Fibroblast of lung (primary cell): ENCODE measurements at places on chromosomes 3 and 15. TPM values are rescaled to one million over a fixed set of nuclear protein-coding genes. Genes with fewer than 3 reads are reported as not detected.

GOLGA6D gene
- under 0.01 TPM in 1 of 2 replicates, not detected in the other for total RNA-seq

FANCD2OS gene
- not detected in 2 replicates for total RNA-seq

HGD gene
- under 0.01 TPM in 1 of 2 replicates, not detected in the other for total RNA-seq

GP9 gene
- not detected in 2 replicates for total RNA-seq

EHHADH gene
- total RNA-seq = 4.1 and 6.8 TPM in 2 replicates

- DNase-seq = no peak
These were observed 58.9 kb downstream of the SLMAP start for GRCh38 chr3:57815036-57815435.

GRCh38 chr3:45676325-45677032 lies 12.7 kb upstream of the SACM1L start:
- DNase-seq = no peak

DNA sequence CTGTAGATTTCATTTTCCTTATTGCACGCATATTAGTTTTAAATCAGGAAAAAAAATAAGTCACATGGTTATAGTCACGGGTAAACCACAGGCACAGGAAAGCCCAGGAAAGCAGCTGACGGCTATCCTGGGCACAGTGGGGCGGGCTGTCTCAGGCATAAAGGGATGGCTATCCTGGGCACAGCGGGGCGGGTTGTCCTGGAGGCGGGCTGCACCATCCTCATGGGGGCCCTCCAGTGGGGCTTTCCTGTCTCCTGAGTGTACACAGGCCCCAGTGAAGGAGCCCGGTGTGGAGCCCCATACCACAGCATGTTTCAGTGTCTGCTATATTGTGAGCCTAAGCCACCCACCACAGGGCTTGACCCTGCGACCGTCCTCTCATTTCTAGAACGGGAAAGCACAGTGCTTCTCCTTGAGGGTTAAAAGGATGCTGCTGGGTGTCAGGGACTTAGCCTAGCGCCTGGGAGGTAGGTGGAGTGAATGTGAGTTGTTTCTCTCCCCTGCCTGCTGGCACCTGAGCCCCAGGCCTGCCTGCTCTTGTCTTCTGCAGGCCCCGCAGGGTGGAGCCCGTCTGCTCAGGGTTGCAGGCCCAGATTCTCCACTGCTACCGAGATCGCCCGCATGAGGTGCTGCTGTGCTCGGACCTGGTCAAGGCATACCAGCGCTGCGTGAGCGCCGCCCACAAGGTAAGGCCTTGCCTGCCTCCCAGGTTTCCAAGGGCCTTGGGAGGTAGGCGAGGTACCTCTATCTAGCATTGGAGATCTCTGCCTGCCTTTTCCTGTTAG lies 25.9 kb upstream of the PLXNA1 start:
- no peak for DNase-seq

- peak; percentile 29 for DNase-seq
These were observed 1.7 kb downstream of the BFSP2 start for GRCh38 chr3:133401374-133402135.

DNA sequence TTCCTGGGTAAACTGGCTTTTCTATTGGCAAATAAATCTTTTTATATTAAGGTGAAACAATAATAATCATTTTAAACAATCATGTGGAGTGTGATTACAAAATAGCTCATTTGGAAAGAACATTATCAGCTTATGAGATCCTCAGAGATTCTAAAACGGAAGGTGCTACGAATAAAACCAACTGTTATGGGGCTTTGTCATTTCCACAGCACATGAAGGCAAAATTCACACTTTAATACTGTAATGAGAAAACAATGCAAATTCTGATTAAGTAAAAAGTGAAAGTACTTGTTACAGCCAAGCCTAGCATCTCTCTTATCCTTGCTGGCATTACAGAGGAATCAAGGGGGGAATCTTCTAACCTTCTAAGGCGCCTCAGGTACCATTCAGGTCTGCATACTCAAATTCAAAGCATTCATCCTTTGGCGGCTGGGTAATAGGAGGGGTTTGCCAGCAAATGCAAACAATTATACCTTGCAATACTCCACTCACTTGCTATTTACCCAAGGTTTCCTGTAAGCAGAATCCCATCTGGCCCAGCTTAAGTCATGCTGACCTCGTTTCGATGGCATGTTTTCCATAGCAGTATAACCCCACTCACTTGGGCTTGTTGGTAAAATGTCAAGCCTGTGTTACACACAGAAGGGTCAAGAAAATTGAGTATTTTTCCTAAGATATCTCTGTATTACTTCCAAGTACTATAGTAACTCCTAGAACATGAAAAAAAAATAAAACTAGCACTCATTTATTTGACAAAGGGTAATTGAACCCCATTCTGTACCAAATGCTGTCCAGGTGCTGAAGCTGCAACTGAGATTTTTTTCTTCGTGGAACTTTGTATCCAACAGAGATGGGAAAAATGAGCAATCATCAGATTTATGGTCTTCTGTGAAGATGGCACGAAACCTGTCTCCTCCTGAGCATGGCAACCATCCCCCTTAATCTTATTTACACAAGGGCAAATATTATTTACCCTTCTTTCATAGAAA lies 183.7 kb upstream of the LMCD1 start:
- DNase-seq = peak; percentile 40

DNA sequence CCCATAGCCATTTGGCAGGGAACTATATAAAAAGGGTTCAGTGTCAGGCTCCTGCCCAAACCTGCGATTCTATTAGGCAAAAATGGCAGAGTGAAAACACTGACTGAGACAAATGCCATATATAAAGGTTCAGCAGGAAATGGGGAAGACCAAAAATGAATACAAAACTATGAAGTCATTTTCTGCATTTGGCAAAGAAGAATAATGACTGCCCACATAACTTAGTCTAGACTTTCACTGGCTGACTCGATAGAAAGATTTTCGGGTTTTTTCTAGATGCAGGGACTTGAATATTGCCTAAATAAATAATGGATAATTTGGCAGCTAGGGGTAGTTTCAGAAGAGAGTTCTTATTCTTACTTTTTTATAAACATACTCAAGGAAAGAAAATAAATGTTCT lies 178.0 kb downstream of the TPRG1 start:
- peak; percentile 76 for DNase-seq

- DNase-seq = peak; percentile 79
These were observed 164.1 kb upstream of the SLC2A2 start for GRCh38 chr3:171190668-171191067.

GRCh38 chr3:134477938-134478337 lies 7.8 kb downstream of the ANAPC13 start:
- no peak for DNase-seq

GRCh38 chr3:156356537-156357363 lies 198.2 kb downstream of the SSR3 start:
- peak; percentile 62 for DNase-seq

GRCh38 chr3:18217507-18218174 lies 207.5 kb downstream of the SATB1 start:
- DNase-seq = no peak

DNA sequence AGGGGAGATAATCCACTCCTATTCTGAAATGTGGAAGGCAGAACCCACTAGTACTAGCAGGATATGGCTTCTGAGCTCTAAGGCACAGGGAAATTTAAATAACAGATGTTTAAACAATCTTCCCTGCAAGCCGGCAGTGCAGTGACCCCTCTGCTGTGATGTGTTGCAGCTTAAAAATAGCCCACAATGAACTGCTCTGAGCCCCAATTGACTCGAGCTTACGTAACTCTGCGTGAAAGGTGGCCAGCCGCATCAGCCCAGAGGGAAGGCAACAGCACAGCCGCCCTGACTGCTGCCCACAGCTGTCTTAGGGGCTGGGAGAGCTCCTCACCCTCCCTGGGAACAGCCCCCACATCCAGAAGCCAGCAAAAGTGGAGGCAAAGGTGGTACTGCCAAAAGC lies 12.5 kb upstream of the CAMKV start:
- DNase-seq = no peak

DNA sequence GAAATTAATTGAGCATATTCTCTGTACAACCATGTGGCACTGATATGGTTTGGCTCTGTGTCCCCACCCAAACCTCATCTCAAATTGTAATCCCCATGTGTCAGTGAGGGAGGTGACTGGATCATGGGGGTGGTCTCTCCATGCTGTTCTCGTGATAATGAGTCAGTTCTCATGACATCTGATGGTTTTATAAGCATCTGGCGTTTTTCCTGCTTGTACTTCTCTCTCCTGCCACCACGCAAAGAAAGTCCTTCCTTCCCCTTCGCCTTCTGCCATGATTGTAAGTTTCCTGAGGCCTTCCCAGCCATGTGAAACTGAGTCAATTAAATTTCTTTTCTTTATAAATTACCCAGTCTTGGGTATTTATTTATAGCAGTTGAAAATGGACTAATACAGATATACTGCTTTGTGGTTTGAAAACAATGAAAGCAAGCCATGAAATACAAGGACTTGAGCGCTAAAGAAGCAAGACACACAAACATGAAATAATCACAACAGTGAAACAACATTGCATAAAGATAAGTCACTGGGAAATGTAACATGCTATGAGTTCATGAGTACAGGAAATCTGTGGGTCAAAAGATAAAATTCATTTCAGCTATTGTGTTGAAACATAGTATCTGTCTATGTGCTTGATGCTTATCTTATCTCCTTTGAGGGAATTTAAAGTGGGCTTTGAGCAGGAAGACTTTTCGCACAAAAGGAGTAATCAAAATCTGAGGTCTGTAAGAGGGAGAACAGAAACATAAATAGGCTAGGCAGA lies 288.7 kb downstream of the GBE1 start:
- no peak for DNase-seq

DNA sequence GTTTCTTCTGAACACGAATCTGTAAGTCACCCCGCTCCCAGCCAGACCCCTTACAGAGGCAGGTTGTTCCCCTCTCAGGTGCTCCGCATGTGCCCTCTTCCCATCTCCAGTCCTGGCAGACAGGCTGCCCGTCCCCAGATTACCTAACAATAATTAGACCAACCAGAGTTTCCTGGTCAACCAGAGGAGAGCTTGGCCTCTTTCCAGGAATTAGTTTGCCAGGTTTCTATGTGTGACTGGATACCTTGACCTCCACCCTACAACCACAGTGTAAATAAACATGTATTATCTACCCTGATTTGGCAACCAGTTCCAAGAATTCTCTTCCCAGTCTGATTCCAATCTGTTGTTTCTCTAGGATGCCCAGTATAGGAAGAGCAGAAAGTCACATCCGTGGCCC lies 178.0 kb upstream of the UMPS start:
- no peak for DNase-seq

DNA sequence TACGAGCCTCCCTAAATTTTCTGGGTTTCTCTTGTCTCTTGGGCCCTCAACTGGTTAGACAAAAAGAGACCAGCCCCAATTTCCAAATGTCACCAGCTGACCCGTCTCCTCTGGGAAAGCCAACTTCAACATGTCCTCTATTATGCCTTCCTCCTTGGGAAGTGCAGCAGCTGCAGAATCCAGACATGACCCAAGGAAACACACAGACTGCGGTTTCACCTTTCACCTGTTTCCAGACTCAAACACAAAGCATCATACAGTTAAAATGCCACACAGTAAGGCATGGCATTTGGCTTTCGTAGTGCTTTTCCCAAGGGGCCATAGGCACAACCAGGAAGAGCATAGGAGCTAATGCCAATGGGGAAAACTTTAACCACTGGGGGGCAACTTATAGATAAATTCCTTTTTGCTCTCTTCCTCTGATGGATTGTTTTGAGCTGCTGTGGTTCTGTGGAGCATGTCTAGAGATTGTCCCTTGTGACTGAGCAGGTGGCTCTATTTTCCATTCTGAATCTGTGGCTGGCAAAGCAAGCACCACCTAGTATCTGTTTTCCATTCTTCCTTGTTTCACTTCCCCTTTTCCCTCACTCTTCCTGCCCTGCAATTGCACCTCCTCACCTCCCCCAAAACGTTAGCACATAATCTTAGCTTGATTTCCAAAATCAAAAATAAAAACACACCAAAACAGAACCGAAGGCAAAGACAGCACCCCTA lies 49.3 kb downstream of the HHLA2 start:
- DNase-seq = peak; percentile 53

- DNase-seq = no peak
These were observed 24.0 kb downstream of the BMF start for GRCh38 chr15:40084650-40085049.

DNA sequence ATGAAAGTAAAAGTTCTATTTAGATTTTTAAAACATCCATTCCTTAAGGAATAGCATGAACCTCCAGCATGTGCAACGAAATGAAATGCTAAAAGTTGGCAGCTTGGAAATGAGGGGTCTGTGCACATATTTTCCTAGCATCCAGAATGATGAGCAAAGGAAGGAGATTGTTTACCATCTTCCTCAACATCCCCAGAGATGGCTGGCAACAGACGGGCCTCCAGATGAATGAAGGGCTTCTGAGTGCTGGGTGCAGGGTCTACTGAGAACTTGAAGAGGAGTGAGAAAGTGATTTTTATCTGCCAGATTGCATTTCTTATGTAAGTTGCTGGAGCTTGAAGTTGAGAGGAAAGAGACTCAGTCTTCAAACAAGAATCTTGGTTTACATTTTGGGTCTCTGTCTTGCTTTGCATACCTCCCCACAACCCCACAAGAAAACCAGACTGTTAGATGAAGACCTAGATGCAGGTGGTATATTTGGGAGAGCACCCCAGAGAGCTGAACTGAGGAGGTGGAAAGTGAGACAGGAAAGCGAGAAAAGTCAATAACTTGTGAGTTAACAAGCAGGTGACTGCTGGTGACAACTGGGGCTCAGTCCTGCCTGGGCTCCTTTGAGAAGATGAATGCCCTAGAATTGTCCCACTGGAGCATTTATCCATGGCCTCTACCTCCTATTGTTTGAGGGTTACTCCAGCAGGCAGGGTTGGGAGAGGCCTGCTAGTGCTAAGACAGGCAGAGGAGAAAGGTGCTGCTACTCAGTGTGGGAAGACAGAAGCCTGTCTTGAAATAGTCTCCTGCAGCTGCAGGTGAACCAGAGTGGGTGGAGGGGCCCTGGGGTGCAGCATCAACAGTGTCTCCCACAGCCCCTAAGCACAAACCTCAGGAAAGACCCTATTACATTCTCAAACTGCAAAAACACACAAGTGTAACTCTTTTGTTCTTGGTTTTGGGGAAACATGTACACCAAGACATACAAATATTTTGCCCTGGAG lies 10.5 kb upstream of the CCK start:
- no peak for DNase-seq

DNA sequence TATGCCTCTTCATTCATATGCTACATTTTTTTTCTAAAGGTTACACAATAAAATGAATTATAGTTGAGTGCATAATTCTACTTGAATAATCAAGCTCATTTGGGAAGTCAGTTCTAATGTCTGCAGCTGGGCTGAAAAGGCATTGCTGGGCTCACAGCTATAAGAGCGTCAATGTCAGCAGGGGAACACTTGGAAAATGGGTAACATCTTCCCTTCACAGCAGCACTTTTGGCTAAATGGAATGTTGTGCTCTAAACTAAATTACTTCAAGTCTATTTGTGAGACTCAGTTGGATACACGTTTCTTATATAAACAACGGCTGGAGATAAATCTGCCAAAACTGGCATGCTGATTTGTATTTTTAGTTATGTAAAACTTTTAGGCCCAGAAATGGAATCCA lies 357.8 kb downstream of the TBL1XR1 start:
- no peak for DNase-seq

GRCh38 chr15:35925275-35926006 lies 379.5 kb upstream of the DPH6 start:
- peak; percentile 47 for DNase-seq

GRCh38 chr3:140223631-140224030 lies 288.6 kb downstream of the CLSTN2 start:
- no peak for DNase-seq
